ENCODE measurements at places on chromosomes 12 and 14.

DNA sequence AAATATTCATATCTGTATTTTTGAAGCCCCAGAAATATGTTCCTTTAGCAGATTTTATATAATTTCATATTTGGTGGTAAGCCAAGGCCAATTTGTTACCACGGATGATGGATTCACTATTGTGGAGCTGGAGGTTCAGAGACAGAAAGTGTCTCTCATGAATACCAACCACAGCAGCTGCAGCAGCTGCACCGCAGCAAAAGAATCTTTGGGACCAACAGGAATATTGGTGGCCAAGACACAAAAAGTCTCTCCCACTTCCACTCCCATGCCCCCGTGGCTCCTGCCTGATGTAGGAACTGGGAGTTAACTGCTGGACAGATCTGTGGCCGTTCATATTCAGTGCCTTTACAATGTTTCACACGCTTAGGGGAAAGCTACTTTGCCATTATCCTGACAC is 155.3 kb downstream of the ADAMTS20 start:
- no peak for DNase-seq

DNA sequence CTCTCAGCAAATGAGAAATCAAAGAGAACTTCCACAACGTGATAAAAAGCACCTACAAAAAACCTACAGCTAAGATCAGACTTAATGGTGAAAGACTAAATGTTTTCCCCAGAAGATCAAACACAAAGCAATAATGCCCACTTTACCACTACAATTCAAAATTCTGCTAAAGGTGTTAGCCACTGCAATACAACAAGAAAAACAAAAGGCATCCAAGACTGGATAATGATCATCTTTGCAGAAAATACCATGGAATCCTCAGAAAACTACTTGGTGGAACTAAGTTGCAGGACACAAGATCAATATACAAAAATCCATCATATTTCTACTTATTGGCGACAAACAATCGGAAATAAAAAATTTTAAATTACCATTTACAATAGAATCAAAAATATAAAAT is 6.5 kb downstream of the DDX24 start:
- no peak for DNase-seq

GRCh38 chr14:91681118-91681517 is 50.8 kb downstream of the CATSPERB start:
- DNase-seq = no peak

DNA sequence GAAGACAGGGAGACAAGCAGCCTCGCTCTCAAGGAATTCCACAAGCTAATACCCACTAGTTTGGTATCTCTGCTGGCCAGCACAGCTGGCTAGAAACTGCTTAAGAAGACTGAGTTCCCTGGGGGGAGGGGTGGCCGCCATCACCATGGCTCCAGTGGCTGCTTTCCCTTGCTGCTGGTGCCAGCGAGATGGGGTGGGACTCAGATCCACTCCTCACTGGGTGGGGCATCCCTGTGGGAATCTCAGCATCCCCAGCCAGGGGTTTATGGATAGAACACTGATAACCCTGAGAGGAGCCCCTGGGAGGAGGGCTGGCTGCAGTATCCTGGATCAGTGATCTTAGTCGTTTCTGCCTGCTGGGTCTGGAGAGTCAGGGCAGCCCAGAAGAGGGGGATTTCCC is 170.6 kb upstream of the MDGA2 start:
- DNase-seq = no peak

DNA sequence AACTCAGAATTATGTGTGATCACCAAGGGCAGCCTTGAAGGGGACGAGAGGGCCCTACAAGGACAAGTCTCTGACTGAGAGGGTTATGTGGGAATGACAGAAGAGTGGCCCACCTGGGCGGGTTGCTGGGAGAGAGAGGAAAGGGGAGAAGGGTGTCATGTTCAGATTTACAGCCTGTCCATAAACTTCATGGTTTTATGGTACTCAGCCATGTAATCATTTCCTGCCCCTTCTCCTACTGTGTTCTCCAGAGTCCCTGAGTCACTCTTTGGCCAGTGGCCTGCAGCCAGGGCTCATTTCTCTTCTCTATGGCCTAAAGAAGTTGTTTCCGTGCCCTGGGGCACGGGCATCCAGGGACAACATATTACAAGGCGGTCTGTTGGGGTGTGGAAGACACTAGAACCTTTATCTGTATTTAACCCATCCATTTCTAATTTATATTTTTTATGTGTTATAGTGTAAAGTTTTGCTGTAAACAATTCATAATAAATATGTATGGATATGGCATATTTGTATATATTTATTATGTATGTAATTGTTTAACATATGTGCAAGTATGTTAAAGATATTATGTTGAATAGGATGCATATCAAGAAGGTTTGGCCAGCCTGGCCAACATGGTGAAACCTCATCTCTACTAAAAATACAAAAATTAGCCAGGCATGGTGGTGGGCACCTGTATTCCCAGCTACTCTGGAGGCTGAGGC is 26.9 kb downstream of the DDX47 start:
- no peak for DNase-seq

GRCh38 chr12:6494258-6494743 is 399 bp downstream of the NCAPD2 start:
- no peak for DNase-seq

DNA sequence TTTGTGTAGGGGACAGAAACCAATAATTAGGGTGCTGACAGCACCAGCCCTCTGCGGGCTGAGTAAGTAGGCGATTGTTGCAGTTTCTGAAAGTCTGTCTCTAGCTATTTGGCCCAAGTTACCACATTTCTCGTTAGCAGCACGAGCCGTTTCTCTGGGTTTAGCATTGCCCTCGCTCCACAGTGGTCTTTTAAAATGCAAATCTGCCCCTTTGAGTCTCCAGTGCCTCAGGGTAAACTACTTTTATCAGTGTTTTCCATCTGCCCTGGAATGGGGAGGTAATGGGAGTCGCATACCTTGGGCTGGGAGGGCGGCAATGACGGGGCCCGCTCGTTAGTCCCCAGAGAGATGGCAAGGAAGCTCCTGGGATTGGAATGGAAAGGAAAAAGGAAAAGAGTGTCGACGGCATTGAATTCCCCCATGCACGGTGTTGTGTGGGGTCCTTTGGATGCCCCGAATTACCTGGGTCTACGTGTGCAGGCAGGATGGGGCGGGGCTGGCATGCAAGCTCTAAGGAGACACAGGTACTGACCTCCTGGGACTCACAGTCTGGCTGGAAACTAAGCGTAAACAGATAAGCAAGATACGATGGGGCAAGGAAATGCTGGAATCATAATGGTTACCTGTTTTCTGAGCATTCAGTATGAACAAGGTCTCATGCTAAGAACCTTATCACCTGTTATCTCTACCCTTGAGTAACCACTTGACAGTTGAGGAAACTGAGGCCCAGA is 131.8 kb upstream of the MAP1LC3B2 start:
- DNase-seq = no peak

- no peak for DNase-seq
Measured at GRCh38 chr12:88219861-88220260, 77.8 kb downstream of the TMTC3 start.

- DNase-seq = no peak
Measured at GRCh38 chr12:51826881-51827280, 21.6 kb downstream of the FIGNL2 start.

DNA sequence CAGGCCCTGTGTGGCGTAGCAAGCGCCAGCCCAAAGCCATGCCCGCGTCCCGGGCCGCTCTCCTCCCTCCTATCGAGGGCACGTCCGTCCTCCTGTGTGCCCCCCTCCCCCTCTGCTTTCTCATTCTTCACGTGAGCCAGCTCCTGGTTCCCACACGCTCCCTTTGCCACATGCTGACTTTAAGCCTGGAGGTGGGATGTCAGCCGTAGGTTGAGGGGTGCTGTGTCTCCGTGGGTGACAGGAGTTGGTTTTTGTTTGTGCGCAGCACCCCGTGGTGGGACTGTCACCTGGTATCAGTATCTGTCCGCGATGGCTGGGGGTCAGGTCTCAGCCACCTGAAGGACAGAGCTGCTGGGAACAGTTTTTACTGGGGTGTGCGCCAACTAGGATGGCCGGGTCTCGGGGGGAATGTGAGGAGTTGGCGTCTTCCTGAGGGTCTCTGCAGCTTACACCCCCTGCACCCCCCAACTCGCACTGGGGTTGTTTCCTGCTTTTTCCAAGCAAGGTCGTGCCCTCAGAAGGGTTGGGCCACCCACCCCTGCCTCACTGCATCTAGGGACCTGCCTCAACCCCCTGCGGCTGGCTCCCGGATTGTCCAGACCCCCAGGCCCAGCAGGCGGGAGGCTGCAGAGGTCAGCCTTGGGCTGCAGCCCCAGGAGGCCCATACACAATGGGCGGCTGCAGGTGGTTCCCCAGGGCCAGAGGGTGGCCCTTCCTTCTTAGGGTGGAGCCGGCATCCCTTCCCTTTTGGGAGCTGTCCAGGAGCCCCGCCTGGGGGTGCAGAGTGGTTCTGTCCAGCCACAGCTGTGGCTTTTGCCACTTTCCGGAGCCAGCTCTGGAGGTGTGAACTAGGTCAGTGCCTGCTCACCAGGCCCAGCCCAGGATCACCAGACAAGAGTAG is 7.3 kb downstream of the ULK1 start:
- no peak for DNase-seq

DNA sequence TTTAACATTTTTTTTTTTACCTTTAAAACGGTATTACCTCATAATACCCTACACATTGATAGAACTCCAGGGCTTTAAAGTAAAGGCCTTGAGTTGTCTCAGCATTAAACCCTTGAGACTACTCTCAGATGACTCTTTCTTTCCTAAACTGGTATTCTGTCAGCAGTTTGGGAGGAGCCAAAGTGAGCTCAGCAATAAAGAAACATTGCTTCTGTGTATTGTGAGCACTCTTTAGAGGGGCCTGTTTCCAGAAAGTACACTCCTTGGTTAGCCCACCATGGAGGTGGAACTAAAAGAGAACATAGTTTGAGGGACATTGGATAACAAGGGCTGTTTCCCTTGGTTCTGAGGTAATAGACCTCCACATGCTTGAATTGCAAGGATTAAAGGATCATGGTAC is 20.4 kb downstream of the MAP3K12 start:
- no peak for DNase-seq

GRCh38 chr12:30417697-30418231 is 277.9 kb downstream of the IPO8 start:
- no peak for DNase-seq

DNA sequence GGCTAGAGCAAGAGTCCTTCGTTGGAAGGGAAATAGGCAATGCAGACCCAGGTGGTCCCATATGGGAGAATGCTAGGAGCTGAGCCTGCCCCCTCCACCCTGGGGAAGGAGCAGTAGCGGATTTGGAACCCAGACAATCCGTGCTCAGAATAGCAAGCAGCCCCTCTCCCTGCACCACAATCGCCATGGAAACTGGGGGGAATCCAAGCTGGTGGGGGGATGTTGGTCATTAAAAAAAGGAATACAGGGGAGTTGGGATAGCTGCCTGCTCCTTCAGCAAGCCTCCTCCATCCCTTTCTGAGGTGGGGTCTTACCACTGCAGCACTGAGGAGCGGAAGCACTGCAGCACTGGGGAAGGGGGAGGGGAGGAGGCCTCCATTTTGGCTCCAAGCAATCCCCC is 2.9 kb downstream of the RND1 start:
- DNase-seq = no peak

- no peak for DNase-seq
Measured at GRCh38 chr12:572532-572899, 90.7 kb downstream of the NINJ2 start.

GRCh38 chr14:59705866-59706265 is 129.3 kb upstream of the CCDC175 start:
- DNase-seq = no peak

DNA sequence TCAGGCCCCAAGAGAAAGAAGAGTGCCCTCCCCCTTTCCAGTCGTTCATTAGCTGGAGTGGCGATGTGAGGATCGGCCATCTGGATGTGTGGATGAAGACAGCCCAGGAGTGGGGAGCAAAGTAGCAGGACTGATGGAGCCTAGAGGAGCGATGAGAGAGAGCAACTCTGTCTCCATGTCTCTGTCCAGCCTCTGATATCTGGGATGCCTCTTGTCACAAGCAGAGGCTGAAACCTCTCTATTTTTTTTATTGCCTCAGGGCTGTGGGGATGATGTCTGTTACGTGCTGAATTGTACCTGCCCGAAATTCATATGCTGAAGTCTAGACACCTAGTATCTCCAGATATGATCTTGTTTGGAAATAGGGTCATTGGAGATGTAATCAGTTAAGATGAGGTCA is 2.7 kb downstream of the SERPINA11 start:
- no peak for DNase-seq

GRCh38 chr14:98494582-98494981 is 777.4 kb downstream of the BCL11B start:
- no peak for DNase-seq

DNA sequence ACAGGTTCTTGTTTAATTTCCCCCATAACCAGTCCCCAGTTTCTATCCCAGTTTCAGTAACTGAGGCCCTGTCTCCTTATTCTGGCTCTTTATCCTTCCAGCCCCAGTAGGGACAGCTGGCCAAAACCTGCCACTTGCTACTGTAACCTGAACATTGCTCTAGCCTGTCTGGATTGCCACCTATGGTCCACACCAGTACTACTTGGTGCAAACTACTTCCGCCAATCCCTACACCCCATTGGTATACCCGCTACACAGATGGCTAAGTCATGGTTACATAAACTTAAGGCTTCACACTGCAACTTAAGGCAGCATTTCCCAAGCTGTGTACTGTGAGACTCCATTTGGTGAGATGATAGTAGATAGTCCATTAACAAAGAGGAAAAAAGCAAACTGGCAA is 20.3 kb upstream of the C12orf76 start:
- no peak for DNase-seq

DNA sequence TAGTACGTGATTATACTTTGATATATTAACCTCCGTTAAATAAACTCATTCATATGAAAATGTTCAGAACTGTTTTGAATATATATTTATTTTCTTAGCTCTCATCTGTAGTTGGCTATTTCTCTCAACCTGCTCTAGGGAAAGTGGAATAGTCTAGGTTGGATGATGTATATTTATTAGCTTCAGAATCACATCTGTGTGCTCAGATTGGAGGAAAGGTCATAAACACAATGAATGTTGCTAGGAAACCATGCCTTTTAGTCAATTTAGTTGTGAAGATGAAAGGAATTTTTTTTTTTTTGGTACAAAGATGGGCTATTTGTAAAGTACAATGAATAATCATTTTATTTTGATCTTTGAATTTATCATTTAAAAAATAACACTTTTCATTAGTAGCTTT is 439.1 kb downstream of the FOXG1 start:
- no peak for DNase-seq

DNA sequence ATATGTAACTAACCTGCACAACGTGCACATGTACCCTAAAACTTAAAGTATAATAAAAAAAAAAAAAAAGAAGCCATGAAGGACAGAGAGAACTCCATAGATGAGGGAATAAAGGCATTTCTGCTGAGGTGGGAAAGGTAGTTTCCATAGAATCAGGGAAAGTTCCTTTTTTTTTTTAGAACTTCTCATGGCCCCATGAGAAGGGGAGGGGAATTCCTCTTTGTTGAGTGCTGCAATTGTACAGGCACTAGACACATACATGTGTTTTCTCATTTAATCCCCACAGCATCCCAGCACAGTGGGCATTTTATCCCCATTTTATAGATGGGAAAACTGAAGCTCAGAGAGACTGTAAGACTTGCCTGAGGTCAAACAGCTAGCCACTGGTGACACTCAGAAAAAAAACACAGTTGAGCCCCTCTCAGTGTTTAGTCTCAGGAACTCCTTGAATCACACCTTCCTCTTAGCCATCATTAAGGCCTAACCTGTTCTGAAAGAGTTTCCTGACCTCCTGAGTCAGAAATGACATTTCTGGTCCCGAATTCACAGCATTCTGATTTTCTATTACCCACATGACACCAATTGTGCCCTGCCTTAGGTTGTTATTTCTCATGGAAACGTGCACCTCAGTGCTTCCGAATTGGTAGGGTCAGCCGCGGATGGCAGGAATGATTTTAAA is 189.3 kb upstream of the G2E3 start:
- no peak for DNase-seq

GRCh38 chr12:129470196-129470595 is 433.6 kb downstream of the TMEM132D start:
- DNase-seq = no peak
